ENCODE measurements at places on chromosomes 16 and 17.

DNA sequence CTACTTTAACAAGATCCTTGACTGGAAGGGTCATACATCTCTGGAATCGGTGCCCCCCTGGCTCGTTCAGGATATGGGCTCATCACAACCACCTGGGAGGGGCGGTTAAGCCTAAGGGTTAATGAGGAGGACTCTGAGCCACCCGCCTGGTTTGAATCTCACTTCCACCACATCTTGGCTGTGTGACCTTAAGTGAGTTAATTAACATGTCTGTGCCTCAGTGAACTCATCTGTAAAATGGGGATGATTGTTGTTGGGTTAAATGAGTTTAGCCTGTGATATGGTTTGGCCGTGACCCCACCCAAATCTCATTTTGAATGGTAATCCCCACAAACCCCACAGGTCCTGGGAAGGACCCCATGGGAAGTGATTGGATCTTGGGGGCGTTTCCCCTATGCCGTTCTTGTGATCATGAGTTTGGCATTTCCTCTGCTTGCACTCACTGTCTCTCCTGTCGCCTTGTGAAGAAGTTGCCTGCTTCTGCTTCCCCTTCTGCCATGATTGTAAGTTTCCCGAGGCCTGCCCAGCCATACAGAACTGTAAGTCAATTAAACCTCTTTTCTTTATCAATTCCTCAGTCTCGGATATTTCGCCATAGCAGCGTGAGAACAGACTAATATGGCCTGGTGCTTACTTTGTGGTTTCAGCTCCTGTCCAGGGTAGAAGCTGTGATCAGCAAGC lies 214.0 kb upstream of the CIBAR2 start:
- no peak for DNase-seq

- DNase-seq, result no peak
Observed at GRCh38 chr17:59542960-59543635, 22.3 kb upstream of the DHX40 start.

- no peak for DNase-seq
Observed at GRCh38 chr16:87390641-87391323, 1.4 kb upstream of the MAP1LC3B start.

DNA sequence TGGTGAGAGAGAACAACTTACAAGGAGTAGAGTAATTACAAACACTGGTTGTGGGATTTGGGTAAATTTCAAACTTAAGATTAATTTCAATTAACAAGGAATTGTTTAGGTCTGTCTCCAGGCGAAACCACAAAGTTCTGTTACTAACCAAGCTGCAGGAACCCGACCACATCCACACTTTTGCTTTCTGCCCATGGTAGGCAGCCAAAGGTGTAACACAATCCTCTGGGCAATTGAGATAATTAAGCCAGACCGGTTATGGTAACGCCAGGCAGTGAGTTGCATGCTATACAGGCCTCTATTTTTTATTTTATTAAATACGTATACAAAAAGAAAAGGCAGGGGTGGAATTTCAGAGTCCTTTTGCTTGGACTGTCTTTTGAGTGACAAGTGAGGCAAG lies 12.0 kb downstream of the KCNJ2 start:
- DNase-seq, result no peak

- no peak for DNase-seq
Observed at GRCh38 chr16:23976524-23976923, 140.7 kb downstream of the PRKCB start.

DNA sequence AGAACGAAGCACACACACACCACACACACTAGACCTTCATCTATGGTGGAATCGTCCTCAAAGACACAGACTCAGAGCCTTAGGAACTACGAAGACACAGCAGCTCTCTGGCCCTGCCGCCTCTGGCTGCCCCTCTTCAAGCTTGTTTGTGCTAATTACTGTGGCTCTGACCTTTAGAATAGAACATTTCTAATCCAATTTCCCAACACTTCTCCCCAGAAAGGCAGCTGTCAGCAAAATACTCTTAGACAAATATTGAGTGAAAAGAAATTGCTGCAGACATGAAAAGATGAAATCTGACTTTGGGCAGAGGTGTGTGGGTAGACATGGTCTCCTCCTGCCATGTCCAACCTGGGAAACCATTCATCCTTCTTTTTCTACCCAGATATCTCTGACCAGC lies 152.0 kb upstream of the DNAH9 start:
- no peak for DNase-seq

GRCh38 chr17:400257-400656 lies 47.6 kb upstream of the RPH3AL start:
- DNase-seq, result no peak

DNA sequence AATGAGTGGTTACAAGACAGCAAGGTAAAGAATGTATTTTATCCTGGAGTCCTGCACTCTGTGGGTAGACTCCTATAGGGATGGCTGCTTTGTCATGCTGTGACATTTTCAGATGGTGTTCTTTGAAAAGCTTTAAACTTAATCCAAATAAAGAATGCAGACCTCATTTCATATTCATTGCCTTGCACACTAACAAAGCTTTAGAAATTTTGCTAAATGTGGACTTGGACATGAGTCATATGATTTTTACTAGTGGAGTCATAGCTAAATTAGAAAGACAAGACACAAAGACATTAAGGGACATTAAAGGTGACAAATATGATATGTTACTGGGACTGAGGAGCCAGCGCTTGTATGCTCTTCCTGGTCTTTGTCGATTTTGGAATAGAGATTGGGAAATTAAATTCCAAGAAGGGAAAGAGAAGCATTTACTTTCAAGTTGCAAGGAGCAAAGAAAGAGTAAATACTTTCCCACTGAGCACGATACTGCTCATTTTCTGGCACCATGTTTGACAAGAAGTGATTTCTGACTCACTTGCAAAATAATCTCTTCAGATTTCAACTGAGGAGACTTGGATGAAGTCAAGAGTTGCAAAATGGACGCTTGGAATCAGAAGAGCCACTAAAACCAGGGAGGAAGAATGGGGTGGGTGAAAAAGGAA lies 152.9 kb upstream of the MYOCD start:
- DNase-seq, result no peak

DNA sequence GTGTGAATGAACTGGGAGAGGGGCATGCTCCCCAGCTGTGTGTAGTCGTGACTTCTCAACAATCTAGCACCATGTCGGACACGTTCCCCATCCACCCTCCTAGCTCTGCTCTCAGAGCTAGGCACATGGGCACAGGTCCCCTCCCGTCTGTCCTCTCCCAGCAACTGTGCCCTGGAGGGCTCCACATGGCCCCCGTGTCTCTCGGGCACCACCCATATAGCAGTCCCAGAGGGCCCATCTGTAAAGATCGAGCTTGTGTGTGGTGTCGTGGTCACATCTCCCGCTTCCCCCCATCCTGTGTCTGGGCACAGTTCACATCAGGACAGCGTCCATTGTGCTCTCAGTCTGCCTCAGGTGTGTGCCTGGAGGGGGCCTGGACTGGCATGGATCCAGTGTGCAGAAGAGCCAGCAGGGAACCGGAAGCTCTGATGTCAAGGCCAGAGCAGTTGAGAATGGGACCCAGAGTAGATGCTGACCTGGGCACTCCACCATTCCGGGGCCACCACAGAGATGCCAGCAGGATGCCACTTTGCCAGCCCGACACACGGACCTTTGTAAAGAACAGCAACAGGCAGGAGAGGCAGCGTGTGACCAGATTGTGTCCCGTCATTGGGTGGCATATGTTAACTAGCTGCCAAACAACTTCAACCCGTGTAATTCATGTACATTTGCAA lies 55.7 kb downstream of the MARF1 start:
- DNase-seq, result no peak

DNA sequence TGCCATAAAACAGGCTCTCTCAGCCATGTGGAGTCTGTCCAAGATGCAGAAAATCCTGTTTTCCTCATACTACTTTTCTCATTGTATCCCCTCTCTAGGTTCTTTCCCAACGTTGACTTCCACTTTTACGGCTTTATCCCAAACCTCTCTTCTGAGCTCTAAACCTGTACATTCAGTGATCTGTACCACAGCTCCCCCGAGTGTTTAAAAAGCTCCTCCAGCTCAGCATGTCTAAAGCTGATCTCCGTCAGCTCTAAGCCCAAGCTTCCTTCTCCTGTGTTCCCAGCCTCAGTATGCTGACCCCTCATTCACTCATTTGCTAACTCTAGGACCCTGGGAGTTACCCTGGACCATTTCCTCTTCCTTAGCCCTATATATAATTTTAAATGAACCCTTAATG lies 144.6 kb downstream of the DNAH9 start:
- no peak for DNase-seq

Measured in activated naive CD4-positive, alpha-beta T cell treated with anti-CD3 and anti-CD28 coated beads, Interleukin-2, amount 50 U/mL, for 72 hours (primary cell).